Activated T-cell treated with anti-CD3 and anti-CD28 coated beads for 48 hours (primary cell): ENCODE measurements at places on chromosomes 11 and 22.
A peak's percentile ranks its signal among the peaks of the same experiment; 100 is the strongest.

DNA sequence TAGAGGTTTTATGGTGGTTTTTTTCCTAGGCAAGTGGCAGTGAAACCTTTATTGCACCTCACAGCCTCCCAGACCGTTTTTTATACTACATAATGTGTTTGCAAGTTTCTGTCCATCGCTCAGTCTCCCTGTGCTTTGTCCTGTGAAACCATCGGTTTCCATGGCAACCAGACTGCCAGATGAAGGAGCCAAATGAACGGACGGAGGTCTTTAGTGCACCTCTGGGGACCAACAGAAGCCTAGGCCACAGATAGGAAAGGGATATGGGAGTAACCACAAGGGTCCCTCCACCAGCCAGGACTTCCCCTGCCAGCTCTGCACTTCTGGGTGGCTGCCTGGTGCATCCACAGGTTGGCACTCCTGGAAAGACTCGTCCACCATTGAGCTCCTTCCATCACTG is 165.0 kb downstream of the CHST1 start:
- DNase-seq, result no peak

- DNase-seq, result peak; percentile 24
These were observed 94.4 kb downstream of the SCN3B start for GRCh38 chr11:123560006-123560405.

DNA sequence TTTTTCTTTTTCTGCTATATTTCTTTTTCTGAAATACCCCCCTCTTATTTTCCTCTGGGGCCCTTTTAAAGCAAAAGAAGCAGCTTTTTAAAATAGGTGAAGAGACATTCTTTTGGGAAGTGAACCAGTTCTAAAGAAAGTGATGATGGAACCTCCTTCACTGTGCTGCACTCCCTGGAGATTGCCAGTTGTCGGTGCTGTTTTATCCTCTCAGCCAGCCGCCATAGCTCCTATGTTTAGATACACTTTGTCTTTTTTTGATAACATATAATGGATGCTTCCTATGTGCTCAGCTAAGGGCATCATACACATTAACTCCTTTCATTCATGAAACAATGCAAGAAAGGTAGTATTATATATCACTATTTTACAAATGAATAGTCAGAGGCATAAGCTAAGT is 14.0 kb downstream of the CFAP300 start:
- no peak for DNase-seq

DNA sequence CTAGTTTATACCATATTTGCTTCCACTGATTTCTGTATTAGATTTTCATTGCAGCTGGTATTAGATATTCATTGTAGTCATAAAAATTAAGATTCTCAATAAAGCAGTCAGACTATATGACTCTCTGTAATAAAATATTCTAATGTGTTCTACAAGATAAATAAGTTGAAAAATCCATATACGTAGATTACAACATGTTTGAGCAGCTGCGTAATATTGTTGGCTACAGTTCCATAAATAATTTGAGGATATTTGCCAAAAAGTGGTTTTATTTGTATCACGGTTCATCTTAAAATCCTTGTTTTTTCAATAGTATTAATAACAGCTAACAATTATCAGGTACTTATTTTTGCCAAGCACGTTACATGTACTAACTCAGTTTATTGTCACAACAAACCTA is 668.6 kb upstream of the CCDC90B start:
- no peak for DNase-seq

GRCh38 chr22:43234264-43234988 is 47.5 kb upstream of the TTLL12 start:
- DNase-seq, result no peak

DNA sequence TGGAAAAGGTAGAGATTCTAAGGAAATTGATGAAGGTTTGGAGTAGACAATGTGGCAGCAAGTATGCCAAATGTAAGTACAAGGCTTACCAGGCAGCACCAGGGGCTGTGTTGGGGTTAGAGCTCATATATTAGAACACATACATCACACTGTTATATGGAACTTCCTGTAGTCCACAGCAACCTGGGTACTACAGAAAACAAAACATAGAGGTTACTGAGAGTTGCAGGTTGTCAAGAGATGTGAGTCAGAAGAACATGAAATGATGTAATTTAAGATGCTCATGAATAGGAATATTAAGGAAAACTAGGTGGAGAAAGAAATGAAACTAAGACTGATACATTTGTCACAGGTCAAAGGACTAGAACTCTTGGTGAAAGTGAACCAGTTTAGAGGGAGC is 22.0 kb downstream of the FAT3 start:
- DNase-seq, result no peak

DNA sequence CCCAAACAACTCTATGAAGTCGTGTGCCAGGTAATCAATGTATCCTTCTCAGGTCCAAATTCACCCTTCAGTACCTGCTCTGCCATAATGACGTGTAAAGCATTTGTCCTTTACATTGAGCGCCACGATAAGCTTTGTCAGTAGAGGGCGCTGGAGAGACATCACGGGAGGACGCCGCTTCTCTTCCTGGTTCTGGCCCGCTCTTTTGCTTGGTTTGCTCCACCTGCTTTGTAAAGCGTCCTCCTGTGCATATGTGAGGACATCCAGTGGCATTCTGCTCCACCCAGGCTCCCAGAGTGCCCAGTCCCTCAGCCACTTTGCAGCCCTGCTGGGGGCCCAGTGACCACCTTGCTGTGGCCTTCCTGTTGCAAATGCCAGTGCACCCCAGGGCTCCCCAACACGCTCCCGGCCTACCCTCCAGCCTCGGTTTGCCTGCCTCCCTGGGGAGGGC is 61.1 kb downstream of the WT1 start:
- peak; percentile 33 for DNase-seq

DNA sequence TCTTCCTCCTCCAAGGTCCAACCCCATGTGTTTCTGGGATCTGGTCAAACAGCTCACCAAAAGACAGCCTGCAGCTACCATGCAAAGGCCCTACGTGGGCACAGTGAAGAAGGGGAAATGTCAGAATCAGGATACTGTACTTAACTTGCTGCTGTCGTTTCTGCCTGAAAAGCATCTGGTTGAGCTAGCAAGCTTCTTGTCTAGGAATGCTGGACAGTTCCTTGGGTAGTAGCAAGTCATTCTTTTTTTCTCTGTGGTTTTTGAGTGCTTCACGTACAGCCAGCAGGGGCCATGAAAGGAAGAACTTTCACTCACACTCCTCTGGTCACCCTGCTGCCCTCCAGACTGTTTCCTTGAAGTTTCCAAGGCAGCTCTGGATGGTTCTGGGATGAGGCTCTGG is 24.7 kb downstream of the RCOR2 start:
- DNase-seq, result no peak

- no peak for DNase-seq
These were observed 203.9 kb downstream of the RAB38 start for GRCh38 chr11:87971354-87971753.

- DNase-seq, result no peak
These were observed 171.9 kb downstream of the BUD13 start for GRCh38 chr11:116600930-116601329.

DNA sequence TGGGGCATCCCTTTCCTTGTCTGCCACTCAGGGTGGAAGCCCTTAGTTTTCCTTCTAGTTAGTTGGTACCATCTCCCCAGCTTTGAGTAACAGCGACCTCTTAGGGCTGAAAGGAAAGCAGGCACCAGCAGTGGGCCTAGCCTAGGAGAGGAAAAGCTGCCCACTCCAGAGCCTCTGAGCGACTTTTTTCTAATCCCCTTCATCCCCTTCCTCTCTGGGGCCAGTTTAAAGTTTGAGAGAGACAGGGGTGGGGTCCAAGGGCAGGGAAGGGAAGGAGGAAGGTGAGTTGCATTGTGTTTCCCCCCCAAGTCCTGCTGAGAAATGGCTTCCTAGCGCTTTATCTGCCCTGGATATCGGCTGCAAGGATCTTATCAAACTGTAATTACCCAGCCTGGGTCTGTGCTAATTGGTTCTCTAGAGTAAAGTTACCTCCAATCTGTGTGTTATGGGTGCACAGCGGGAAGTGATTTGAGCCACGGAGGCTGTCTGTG is 573.9 kb upstream of the CADM1 start:
- DNase-seq, result no peak

DNA sequence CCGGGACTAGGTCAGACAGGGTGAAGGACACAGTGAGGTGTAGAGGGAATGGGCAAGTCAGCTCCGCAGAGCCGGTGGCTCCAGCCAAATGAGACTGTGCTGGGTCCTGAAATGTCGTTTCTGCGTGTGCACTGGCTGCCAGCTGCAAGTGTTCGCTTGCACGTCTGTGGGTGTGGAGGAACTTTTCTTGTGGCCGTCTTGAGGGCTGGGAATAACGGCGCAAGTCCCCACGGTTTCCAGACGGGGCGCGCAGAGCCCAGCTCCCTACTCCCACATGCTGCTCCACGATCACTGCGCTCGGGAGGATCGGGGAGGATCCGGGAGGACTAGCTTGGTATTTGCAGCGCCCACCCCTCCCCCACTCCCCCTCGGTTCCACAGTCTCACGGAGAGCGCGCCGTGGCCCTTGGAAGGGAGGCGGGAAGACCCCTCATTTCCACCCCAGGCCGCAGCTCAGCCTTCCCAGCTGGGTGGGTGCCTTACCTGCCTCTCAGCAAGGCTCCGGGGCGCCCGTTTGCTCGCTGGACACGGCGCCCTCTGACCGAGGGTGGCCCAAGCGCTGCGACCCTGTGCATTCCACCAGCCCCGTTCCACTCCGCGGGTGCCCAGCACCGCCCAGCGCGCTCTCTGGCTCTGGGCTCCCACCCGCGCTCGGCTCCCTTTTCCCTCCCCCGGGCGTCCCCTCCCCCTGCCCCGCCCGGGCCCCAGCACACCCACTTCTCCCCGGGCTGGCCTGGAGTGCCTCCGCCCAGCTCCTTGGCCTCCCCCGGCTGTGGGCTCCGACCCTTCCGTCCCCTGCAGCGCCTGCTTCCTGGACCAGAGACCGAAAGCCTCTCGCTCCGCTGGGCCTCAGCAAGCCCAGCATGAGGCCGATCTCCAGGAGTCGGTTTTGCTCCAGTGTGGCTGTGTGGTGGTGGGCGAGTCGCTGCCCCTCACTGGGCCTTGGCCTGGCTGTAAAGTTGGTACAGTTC is at the start of gene KCNE3:
KCNE3 (minus strand) TSS at position 634 of the 970 bp plus-strand sequence. CDS start 9,986 bp downstream, outside the sequence.
- DNase-seq, result no peak

GRCh38 chr22:27463121-27463660 is 338.4 kb downstream of the MN1 start:
- no peak for DNase-seq

GRCh38 chr11:61698173-61698948 is 18.2 kb downstream of the DAGLA start:
- DNase-seq, result no peak

DNA sequence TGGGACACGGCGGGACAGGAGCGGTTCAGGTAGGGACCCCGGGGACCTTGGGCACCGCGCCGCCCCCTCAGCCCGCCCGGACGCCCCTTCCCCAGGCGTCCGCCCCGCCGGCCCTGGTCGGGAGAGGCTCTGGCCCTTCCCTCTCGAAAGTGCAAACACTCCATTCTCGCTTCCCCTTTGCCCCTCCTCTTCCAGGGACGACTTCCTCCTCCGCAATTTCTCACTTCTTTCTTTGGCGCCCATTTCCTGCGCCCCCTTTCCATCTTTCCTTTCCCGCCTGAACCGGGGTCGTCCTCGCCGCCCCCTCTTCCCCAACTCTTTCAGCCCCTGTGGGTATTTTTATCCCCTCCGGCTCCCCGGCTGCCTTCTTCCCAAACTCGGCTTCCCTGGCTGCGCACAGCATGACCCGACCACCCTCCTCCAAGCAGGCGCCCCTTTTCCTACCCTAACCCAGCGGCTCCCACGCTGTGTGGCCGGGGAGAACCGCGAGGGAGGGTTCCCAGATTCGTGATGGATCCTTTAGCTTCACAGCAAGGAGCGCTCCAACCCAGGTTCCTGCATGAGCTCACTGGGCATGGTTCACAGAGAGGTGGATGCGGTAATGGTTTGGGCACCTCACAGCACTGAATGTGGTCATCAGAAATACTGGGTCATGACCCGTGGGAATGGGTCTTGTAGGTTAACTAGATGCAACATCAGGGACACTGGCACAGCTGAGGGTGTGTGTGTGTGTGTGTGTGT is 689 bp downstream of the RAB39A start:
- no peak for DNase-seq

GRCh38 chr11:38272376-38272775 is 1674.3 kb upstream of the RAG2 start:
- no peak for DNase-seq

DNA sequence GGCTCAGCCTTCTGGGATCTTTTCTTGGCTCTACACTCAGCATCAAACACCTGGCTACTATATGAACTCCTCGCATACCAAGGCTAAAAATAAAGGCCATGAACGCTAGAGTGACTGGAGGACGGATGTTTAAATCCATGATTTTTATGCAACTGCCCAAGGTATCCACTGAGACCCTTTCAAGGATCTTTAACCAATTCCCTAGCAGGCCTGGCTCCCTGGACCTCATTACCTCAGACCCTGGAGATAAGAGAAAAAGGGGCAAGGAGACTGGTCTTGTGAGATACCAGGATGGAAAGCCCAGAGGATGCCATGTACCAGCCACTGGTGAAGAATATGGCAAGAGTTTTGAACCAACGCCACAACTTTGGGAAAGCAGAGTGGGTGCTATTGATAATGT is at the start of gene OR51G2:
OR51G2 (minus strand) TSS at position 101 of the 400 bp plus-strand sequence. CDS start 3,687 bp downstream, outside the sequence.
- DNase-seq, result no peak

DNA sequence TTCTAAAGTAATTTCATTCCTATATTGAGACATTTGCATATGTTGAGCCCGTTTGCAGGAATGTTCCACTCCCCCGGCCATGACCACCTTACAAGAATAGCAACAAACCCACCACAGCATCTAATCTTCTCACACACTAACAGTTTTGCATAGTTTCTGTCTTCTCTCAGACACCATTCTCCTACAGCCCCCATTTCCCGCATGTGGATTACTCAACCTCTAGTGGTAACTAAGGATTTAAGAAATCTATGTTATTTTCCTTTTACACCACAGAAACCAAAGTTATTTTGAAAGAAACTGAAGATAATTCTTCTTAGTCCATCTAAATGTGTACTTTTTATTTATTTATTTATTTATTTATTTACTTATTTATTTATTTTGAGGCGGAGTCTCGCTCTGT is 2.3 kb downstream of the MS4A4E start:
- no peak for DNase-seq

DNA sequence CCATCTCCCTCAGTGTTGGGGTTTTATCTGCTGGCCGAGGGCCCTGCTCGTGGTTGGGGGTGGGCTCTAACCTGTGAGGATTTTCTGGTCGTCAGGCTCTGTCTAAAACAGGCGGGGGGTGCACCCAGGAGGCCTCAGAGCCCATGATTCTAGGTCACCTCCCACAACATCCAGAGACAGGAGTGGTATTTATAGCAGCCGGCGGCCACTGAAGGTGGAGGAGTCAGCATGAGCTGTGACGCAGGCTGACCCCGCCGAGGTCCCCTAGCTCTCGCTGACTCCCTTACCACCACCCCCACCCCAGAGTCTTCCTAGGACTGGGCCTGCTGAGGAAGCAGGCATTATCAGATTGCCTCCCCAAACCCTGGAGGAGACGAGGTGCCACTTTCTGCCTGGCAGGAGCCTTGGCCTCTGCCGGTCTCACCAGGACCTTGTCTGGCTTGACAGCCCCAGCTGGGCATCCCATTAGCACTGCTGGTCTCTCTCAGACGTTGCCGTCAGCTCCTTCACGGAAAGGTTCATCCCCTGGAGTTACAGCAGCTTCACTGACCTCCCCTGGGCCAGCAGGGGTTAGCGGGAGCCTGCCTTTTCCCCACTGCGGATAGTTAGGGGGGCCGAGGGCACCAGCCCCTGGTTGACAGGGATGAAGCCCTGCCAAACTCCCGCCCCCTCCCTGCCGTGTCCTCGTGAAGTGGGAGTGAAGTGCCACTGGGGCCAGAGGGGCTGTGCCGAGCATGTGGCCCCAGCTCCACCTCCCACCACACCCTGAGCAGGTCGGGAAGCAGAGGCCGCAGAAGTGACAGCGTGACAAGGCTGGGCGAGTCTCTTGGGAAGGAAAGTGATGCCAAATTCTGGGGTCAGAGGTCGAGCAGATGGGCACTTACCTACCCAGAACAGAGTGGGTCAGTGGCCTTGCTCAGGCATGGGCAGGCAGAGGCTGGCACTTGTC is 26.5 kb downstream of the DAGLA start:
- no peak for DNase-seq
